Activated CD4-positive, alpha-beta memory T cell treated with anti-CD3 and anti-CD28 coated beads, Interleukin-2, amount 10 ng/mL, durations not matched to agents 7 days and 5 days (primary cell): ENCODE measurements at places on chromosomes 12 and 14.

DNA sequence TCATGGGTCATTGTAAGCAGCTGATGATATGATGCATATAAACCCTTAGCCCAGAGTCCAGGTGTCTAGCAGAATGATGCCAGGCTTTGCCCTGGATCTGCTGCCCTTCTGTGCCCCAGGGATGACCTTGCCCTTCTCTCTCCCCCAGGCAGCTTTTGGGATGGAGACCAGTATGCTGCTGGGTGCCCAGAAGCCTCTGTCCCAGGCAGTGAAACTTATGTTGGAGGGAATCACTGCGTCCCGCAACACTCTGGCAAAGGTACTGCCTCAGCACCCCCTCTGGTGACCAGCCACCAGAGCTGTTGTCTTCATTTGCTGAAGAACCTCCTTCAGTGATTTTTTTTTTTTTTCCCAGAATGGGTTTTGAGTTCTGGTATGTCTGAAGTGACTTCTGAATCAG is 23.3 kb downstream of the CYP46A1 start:
- DNase-seq = no peak

DNA sequence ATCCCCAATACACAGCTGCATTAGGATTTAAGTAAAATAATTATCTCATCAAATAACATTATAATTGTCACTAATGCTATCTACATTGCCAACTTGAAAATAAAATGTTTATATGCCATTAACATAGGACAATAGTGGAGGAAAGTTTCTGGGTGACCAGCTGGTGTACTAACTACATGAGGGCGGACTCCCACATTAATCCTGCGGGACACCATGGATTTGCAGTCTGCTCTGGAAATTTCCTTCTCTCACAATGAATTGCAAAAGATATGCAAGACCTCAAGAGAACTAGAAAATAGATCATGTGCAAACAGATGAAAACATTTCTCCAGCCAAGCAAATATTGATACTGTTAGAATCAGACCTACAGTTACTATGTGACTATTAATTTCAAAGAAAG is 390.1 kb downstream of the NAV3 start:
- no peak for DNase-seq

DNA sequence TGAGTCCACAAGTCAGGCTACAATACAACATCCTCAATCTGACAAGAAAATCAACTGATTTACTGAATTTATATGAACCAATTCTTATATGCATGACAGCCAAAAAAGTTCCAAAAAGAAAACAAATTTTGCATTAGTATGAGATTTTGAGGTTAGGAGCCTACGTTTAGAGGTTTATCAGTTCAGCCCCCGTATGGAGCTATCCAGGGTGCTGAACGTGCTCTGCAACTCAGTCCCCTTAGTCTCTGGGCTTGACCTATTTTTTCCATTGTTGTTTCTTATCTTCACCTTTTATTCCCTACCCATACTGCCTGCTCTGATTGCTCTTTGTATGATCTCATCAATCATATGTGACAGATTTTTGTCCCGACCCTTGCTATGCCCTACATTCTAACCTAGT is 693.0 kb downstream of the NRXN3 start:
- peak; percentile 24 for DNase-seq

GRCh38 chr14:32211068-32211404 is 8.0 kb upstream of the RNU6-8 start:
- no peak for DNase-seq

GRCh38 chr12:46266382-46266791 is 2.5 kb downstream of the SLC38A1 start:
- DNase-seq = peak; percentile 39

GRCh38 chr14:94383777-94384176 is 4.6 kb downstream of the SERPINA1 start:
- DNase-seq = no peak

DNA sequence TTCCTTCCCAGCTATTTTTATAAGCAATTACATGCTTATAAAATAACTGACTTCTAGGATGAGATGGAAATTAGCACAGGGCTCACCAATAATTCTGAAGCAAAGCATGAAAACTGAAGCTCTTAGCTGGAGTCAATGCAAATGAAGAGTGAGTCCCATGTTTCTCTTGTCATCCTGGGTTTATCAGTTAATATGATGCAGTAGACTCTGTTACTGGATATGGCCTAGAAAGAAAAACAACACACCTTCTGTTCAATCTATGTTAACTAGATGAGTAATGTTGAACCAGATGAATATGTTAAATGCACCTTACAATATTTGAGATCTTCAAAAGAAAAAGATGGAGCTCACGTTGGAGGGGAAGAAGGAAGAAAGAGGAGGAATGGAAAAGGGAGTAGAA is 229.4 kb downstream of the DUSP6 start:
- no peak for DNase-seq

DNA sequence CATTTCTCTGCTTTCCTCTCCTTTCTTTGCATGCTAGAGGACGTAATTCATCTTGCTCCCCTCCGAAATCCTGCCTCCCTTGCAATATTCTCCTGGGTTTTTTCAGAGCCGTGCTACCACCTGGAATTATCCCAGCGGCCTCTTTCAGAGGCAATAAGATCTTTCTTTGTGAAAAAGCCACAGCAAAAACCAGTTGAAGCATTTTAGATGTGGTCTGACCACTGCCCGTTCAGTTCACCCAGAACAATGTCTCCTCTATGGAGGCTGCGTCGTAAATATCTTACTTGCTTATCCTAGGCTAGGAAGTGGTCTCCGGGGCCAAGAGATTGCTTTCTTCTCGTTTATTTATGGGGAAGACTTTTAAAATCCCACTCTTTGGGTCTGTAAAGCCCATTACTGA is 85.8 kb downstream of the TBX5 start:
- DNase-seq = no peak

GRCh38 chr12:1573960-1574864 is 20.2 kb downstream of the FBXL14 start:
- no peak for DNase-seq

- no peak for DNase-seq
These were observed 159.2 kb downstream of the NRXN3 start for GRCh38 chr14:78329371-78329770.

DNA sequence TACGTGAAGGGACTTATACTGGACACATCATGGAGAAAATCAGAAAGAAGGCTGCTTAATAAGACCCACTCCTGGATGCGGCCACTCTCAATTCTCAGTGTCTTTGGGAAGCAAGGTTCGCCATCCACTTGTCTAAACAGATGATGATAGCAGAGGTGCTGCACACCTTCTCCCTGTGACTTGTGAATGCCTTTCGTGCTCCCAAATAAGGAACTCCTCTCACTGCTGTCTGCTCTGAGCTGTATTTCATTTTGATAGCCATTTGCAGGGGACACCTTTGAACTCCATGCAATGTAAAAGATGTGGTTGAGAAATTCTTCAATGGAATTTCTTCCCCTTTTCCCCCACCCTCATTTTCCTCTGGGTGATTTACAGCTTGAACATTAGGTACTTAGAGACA is 11.6 kb downstream of the RMST start:
- no peak for DNase-seq

DNA sequence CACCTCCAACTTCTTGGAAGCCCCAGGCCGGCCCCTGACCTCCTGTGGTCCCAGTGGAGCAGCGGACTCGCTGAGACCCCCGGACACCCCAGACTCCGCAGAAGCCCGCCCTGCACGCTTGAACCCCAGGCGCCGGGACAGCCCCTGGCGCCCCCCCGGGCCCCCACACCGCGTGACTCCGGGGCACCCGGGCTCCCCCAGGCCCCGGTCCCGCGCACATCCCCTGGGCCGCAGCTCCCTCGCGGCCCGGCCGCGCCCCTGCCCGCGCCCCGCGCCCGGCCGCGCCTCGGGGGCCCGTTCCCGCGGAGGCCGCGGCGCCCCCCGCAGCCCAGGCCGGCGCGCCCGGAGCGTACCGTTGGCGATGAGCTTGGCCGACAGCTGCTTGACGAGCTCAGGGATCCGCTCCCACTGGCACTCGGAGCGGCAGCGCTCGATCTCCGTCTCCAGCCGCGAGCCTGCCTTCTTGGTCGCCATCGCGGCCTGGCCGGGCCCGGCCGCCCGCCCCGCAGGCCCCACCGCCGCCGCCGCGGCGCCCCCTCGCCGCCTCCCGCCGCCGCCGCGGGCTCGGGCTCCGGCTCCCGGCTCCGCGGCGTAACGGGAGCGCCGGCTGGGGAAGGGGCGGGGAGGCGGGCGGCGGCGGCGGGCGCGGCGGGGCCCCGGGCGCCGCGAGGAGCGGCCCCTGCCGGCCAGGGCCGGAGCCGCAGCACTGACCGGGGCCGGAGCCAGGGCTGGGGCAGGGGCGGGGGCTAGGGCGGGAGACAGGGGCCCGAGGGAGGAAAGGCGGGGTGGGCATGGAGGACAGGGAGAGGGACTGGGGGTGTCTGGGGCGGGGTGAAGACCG is at the start of gene TTC7B:
Gene TTC7B (minus strand): TSS at position 609 of the 841 bp plus-strand sequence. CDS start 135 bp downstream, at position 474.
- peak; percentile 30 for DNase-seq

DNA sequence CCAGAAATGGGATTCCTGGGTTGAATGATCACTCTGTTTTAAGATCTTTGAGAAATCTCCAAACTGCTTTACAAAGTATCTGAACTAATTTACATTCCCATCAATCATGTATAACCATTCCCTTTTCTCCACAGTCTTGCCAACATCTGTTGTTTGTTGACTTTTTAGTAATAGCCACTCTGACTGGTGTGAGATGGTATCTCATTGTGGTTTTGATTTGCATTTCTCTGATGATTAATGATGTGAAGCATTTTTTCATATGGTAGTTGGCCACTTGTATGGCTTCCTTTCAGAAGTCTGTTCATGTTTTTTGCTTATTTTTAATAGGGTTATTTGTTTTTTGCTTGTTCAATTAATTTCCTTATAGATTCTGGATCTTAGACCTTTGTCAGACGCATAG is 211.8 kb upstream of the AVPR1A start:
- no peak for DNase-seq
